Neural crest cell (in vitro differentiated cells): ENCODE measurements at places on chromosomes 1 and 21. TPM values are rescaled to one million over a fixed set of nuclear protein-coding genes. Genes with fewer than 3 reads are reported as not detected.
A peak's percentile ranks its signal among the peaks of the same experiment; 100 is the strongest.

SHC1 gene
- total RNA-seq = 90.3 and 92.9 TPM in 2 replicates

GRCh38 chr1:50358962-50359361 lies 64.3 kb downstream of the DMRTA2 start:
- H3K27ac ChIP-seq = no peak overlapping the region
- peaks cover 62% of the 10 kb centered on the region for H3K27me3 ChIP-seq
- H3K4me1 ChIP-seq = no peaks in the 10 kb centered on the region
- no peak for DNase-seq

DNA sequence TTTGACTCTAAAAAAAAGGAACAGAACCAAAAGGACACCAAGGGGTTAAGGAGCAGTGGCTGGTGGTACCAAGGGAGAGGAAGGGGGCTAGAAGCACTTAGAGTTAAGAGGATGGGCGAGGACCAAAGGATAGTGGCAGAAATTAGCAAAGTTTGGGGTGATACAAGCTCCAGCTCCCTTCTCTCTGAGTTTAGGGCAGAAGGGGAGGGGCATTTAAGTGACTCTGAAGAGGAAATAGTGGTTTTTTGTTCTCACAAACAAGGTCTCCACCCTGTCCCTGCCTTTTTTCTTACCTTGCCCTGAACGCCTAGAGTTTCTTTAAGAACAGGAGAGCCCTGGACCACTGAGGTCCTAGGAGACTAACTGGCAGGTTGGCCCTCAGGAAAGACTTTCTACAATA lies 3.3 kb downstream of the CDC42SE1 start:
- peaks cover 39% of the 10 kb centered on the region for H3K4me1 ChIP-seq
- peak overlapping the region; percentile 98 for H3K4me3 ChIP-seq
- H3K36me3 ChIP-seq = peaks cover 17% of the 10 kb centered on the region
- no peaks in the 10 kb centered on the region for H3K27me3 ChIP-seq
- no peak for DNase-seq
- peak overlapping the region; percentile 13 for H3K27ac ChIP-seq

DNAI4 gene
- total RNA-seq = 4.0 and 8.0 TPM in 2 replicates

CFAP57 gene
- total RNA-seq = 0.77 and 0.86 TPM in 2 replicates

THEM5 gene
- total RNA-seq = not detected in 2 replicates
